Stimulated activated CD4-positive, alpha-beta T cell treated with anti-CD3 and anti-CD28 coated beads, Interleukin-1b, Interleukin-23, amount 100 ng/mL, for 1 hour (primary cell): ENCODE measurements at places on chromosomes 4 and X.

DNA sequence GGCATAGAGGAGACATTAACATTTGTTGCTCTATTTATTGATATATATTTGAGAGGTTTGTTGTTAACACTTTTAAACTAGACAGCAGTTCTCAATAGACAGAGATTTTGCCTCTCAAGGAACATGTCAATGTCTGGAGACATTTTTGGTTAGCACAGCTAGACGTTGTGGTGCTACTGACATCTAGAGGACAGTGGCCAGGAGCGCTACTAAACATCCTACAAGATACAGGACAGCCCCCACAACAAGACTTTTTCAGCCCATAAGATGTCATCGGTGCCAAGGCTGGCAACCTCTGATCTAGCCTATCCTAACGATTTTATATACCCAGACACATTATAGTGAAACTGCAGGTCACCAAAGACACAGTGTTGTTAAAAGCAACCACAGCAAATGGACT lies 18.4 kb upstream of the CTSO start:
- no peak for DNase-seq

DNA sequence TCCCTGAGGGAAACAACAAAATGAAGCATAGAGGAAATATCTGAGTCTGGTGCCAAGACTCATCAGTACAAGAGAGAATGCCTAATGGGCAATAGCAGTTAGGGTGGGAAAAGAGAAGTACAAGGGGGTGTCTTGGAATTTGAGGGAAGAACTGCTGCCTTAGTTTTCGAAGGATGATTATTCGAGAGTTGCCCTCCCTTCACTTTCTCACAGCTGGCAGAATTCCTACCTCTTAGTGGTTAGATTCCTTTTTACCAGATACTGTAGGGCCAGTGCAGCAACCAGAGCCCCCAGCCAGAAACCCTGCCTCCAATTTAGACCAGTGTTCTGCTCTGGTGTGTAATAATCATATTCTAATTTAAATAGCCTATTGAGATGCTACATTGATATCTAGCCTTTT lies 56.5 kb downstream of the NFKB1 start:
- no peak for DNase-seq

DNA sequence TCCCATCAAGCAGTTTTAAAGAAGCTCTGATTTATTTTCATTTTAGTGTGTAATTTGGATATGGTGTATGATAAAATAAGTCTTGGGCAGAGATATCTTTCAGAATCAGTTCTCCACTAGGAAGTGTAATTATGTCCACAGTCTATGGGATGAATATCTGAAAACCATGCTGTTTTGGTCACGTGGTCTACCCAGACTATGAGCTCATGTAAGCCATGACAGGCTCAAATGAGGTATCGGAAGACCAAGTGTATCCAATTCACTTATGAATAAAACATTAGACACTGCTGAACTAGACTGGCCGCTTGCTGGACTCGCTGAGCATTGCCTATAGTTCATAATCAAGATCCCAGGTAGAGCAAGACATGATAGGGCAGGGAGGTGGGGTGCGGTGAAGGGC lies 50.5 kb downstream of the SOD3 start:
- DNase-seq, result no peak

- DNase-seq, result no peak
Measured at GRCh38 chr4:25367004-25367621, 9.9 kb upstream of the ANAPC4 start.
